Endodermal cell (in vitro differentiated cells): ENCODE measurements at places on chromosomes 1 and 21. TPM values are rescaled to one million over a fixed set of nuclear protein-coding genes. Genes with fewer than 3 reads are reported as not detected.

- H3K27ac ChIP-seq, result no peak overlapping the region
- H3K36me3 ChIP-seq, result peaks cover 66% of the 10 kb centered on the region
These were observed 30.7 kb downstream of the TUFT1 start for GRCh38 chr1:151570819-151571218.

DNA sequence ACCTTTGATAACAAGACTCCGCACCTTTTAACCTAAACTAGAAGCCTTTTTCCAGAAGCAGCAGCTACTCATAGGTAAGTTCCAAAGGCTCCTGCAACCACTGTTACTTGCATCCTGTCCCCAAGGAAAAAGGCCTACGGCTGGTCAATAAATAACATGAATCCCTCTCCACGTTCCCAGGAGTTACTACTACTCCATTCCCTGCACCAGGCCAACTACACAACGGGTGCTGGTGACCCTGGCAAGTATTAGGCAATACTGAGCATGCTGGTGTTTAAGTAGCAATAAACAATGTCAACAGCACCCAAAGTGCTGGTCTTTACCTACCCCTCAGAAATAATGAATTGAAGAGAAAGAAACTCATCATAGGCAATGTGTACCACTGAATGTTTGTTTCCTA, 7.7 kb downstream of the GNG12 start:
- no peak for DNase-seq
- H3K36me3 ChIP-seq, result no peaks in the 10 kb centered on the region
- no peak overlapping the region for H3K4me3 ChIP-seq
- no peak overlapping the region for H3K27ac ChIP-seq
- no peaks in the 10 kb centered on the region for H3K4me1 ChIP-seq

C1orf87 gene
- not detected in 2 replicates for total RNA-seq

DNA sequence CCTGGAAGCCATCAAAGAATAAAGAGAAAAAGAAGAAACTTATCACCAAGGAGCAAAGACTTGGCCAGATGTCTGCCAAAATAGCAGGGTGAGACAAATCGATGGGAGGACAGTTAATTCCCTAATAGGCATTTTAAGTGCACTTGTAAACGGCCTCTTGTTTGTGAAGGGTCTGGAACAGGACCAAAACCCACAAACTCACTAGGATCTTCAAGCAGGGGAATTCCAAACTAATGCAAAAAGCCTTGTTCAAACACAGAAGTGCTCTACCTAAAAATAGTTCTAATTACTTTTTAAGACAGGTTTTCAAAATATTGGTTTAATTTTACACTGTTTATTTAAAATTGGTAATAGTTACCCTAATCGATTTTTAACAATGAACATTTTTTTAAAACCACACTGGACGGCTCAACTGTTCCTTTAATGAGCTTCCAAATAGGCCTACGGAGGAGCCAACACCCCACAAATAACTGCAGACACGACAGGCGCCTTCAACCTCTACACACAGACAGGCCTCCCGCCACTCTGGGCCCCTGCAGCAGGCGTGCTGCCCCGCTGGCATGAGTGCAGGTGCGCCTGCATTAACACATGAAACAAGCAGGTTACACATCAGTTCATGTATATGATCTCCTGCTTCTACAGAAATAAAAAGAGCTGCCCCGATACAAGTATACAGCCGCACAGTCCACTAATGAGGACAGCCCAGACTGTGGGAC, 15.8 kb downstream of the UBE2G2 start:
- peak; percentile 28 for DNase-seq
- no peak overlapping the region for H3K4me3 ChIP-seq
- H3K36me3 ChIP-seq, result peaks cover 49% of the 10 kb centered on the region
- no peaks in the 10 kb centered on the region for H3K27me3 ChIP-seq
- H3K4me1 ChIP-seq, result peaks cover 1% of the 10 kb centered on the region
- H3K27ac ChIP-seq, result no peak overlapping the region

RPAP2 gene
- 43.4 and 43.7 TPM in 2 replicates for total RNA-seq

GRCh38 chr1:66323958-66324625, 209.9 kb upstream of the SGIP1 start:
- H3K27me3 ChIP-seq, result no peaks in the 10 kb centered on the region
- DNase-seq, result no peak
- no peak overlapping the region for H3K27ac ChIP-seq
- H3K4me3 ChIP-seq, result no peak overlapping the region
- H3K4me1 ChIP-seq, result no peaks in the 10 kb centered on the region
- H3K36me3 ChIP-seq, result no peaks in the 10 kb centered on the region

DNA sequence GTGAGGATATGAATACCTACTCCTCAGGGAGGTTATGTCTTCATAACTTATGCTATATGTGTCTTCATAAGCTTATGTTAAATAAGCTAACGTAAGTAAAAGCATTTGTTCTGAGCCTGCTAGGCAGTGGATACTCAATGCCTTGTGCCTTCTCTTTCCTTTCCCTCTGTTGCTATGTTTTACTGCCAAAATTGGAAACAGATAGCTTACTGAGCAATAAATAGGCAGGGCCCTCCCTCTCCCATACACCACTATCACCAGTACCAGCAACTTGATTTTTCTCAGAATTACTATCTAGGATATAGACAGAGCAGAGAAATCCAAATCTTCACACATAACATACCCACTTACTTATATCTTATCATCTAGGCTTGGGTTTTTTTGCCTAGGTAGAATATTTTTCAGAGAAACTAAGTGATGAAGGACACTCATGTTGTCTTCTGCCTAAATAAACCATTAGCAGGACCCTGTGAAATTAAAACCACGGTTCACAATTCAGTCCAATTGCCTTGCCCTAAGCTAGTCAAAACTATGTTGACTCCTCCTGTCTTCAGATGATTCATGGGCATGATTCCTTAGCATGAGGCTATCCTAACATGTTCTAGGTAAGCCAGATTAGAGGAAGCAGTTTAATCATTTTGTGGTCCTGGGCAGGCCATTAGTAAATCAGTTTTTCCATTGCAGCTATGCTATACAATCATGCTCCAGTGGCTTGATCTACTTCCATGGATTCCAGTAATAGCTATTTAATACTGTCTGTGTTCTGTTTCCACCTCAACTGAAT, 15.9 kb upstream of the LRRC8C start:
- H3K27me3 ChIP-seq, result no peaks in the 10 kb centered on the region
- no peaks in the 10 kb centered on the region for H3K4me1 ChIP-seq
- no peak overlapping the region for H3K4me3 ChIP-seq

OR2T29 gene
- not detected in 2 replicates for total RNA-seq

C1orf185 gene
- total RNA-seq, result not detected in 2 replicates

AGRN gene
- total RNA-seq, result 272 and 288 TPM in 2 replicates

OXCT2 gene
- total RNA-seq, result 1.5 to 4.7 TPM (median 1.8 TPM) in 3 replicates

ATP6V1G3 gene
- 0.56 and 1.5 TPM in 2 replicates for total RNA-seq

FUCA1 gene
- 12.9 to 14.0 TPM (median 13.4 TPM) in 3 replicates for total RNA-seq

DNA sequence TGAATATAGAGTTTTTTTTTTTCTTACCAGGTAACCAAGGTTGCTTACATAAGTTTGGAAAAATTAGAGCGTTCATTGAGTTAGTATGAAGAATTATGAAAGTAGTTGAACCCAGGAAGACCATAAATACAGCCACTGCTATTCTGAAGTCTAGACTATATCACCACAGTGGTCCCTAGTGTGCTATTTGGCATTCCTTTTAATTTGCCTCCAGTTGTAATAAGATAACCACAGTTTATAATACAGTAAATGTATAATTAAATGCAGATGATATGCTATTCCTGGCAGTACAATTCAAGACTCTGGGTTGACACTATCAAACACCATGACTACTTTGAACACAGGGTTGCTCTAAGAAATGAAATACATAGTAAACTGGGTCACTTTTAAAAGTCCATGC, 270.5 kb downstream of the BRINP2 start:
- no peak overlapping the region for H3K27ac ChIP-seq
- H3K36me3 ChIP-seq, result no peaks in the 10 kb centered on the region
- H3K27me3 ChIP-seq, result no peaks in the 10 kb centered on the region
- no peaks in the 10 kb centered on the region for H3K4me1 ChIP-seq

GRCh38 chr1:77958391-77958790, 20.5 kb downstream of the FUBP1 start:
- H3K4me3 ChIP-seq, result no peak overlapping the region
- H3K27ac ChIP-seq, result no peak overlapping the region
- H3K4me1 ChIP-seq, result no peaks in the 10 kb centered on the region

DNA sequence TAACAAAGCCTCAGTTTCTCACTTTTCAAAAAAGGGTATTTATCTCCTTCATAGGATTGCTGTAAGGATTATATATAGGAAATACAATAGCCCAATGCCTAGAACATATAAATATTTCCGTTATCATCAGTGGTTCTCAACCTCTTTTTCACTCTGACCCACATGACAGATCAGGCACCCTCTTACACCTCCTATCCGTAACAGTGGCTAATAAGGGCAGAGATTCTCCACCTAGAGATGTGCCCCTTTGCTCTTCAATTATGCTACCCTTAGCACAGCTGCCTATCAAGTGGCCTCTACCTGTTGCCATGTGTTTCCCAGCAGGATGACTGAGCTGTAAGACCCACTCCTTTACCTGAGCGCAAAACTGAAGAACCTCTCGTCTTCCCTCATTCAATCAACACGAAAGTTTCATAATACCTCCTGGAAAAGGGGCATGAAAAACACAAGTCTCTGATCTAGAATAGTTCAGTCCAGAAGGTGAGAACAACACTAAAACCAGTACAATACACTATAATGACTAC, 10.5 kb downstream of the PUM1 start:
- H3K27me3 ChIP-seq, result no peaks in the 10 kb centered on the region
- H3K4me1 ChIP-seq, result no peaks in the 10 kb centered on the region
- no peak overlapping the region for H3K4me3 ChIP-seq
- DNase-seq, result no peak
- peaks cover 89% of the 10 kb centered on the region for H3K36me3 ChIP-seq

DNA sequence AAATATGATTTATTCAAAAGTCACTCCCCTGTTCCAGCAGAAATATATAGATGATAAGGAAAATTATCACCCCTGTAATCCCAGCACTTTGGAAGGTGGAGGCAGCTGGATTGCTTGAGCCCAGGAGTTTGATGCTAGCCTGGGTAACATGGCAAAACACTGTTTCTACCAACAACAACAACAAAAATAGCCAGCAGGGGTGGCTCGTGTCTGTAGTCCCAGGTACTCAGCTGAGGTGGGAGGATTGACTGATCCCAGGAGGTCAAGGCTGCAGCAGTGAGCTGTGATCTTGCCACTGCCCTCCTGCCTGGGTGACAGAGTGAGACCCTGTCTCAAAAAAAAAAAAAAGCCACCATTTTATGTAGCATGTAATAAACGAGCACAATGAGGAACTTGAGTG, 1546.5 kb downstream of the NCAM2 start:
- H3K27ac ChIP-seq, result no peak overlapping the region
- no peak overlapping the region for H3K4me3 ChIP-seq
- H3K4me1 ChIP-seq, result no peaks in the 10 kb centered on the region

MYBPH gene
- not detected in 2 replicates for total RNA-seq

DNA sequence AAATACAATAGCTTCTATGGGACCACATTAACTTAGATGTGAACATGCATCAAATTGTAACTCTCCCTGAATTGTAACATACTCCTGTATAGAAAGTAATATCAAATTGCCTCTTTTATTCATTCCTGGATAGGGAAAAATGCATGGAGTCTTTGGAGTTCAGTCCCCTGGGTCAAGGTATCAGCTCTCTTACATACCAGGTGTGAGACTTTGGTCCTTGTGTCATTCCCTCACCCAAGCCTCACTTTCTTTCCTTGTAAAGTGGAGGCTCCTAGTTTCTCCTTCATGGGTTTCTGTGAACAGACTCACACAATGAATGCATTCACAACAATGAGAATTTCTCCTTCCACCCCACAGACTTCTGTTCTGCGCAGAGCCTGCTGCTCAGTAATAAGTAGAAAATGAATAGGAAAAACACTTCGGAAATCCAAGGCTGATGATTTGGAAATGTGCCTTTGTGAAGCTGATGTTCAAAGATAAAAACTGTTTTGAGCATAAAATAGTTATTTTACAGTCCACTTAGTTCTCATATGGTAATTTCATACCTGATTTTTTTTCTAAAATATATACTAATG, 185.3 kb downstream of the AK5 start:
- no peak overlapping the region for H3K27ac ChIP-seq
- no peak overlapping the region for H3K4me3 ChIP-seq
- H3K27me3 ChIP-seq, result no peaks in the 10 kb centered on the region
- H3K4me1 ChIP-seq, result no peaks in the 10 kb centered on the region
- DNase-seq, result no peak

BACE2 gene
- total RNA-seq, result 14.3 and 16.7 TPM in 2 replicates
